ENCODE measurements at places on chromosomes 12 and 14.

DNA sequence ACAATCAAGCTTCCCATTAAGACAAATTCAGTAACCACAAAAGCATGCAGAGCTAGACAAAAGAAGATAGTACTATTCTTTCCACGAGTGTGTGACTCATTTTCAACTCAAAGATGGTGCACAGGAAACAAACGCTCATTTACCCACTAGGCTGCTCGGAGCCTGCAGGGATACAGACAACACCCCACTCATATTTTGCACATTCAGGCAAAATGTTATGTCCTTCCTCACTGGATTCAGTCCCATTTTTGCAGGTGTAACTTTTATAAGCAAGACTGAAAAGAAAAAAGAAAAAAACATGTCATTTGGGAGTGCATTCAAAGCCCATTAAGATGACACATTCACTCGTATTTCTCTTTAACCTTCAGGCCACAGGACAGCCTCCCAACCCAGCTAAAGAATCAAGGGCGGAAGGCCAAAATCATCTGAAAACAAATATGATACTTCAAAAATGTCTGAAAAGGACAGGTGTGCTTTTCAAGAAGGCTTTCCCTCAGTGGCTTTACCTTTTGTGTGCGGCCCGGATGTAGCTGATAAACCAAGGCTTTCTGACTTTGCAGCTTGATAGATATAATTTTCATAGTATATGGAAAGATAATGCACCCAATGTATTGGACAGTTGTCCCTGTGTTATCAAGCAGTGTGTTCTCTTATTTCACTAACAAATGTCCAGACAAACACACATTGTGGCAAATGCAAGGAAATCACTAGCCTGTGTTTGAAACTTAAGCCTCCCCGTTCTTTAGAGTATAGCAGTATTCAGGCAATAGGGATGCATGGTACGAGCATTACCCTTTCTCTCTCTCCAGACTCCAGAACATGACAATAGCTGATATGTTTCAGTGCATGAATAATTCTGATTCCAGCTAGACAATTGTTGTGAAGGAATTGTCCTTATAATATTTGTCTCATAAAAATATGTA lies 147.8 kb upstream of the KRR1 start:
- peak; percentile 85 for DNase-seq

DNA sequence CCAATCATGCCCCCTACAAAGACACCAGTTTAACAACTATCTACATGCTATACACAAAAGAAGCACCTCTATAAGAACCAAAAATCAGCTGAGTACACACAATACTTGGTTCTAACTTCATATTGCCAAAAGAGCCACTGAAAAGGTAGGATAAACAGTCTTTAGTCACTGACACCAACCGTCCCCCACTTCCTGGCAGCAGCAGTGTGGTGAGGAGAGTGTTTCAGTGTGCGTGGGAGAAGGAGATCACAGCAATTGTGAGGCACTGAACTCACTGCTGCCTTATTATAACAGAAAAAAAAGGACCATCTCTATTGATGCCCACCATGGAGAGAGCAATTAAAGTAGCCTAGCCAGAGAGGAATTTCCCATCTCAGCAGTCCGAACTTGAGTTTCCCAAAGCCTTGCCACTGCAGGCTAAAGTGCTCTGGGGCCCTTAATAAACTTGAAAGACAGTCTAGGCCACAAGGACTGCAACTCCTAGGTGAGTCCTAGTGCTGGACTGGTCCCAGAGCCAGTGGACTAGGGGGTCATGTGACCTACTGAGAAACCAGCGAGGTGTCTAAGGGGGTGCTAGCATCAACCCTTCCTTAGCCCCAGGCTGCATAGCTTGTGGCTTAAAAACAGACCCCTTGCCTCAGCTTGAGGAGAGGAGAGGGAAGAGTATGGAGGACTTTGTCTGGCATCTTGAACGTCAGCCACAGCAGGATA lies 37.1 kb upstream of the LMNTD1 start:
- DNase-seq, result no peak

DNA sequence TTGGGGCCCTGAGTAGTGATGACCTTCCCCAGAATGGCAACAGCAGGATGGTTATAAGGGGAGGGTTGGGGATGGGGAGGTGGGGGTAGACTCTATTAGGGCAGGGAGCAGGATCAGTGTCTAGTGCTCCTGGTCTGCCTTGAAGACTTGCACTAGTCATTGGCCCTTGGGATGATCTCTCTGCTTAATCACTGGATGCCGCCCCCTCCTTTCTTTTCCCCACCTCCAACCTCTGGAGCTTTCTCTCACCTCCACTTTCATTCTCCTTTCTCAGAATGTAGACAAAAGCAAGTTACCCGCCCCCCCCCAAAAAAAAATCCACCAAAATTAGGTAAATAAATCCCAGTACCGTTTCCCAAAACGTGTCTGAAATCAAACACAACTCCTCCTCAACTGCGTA lies 2.8 kb upstream of the KCNK10 start:
- DNase-seq, result no peak

- DNase-seq, result peak; percentile 87
Measured at GRCh38 chr14:93115069-93115820, 480 bp downstream of the ITPK1 start.
